Endothelial cell of umbilical vein (primary cell): ENCODE measurements at places on chromosomes 5 and 9. TPM values are rescaled to one million over a fixed set of nuclear protein-coding genes. Genes with fewer than 3 reads are reported as not detected.

Gene KLF4
- 1.5 and 3.8 TPM in 2 replicates for total RNA-seq

Gene CDC20B
- total RNA-seq = 0.14 and 0.22 TPM in 2 replicates

Gene PCDHGA5
- total RNA-seq = 0.78 and 0.93 TPM in 2 replicates

Gene IL13
- not detected in 2 replicates for total RNA-seq

Gene THBS4
- not detected in 2 replicates for total RNA-seq

Gene C1QTNF3
- total RNA-seq = 1.6 and 2.0 TPM in 2 replicates

Gene IRX2
- total RNA-seq = not detected in 2 replicates

Gene CTXN3
- total RNA-seq = not detected in 2 replicates

Gene ABCA1
- 6.6 and 9.8 TPM in 2 replicates for total RNA-seq

Gene CD274
- total RNA-seq = 26.8 and 29.7 TPM in 2 replicates

Gene ALDH1A1
- 220 and 287 TPM in 2 replicates for total RNA-seq

Gene PLEKHG4B
- total RNA-seq = not detected in 2 replicates

Gene C7
- 0.29 TPM in 1 of 2 replicates, not detected in the other for total RNA-seq

Gene KIF4B
- 0.14 and 0.44 TPM in 2 replicates for total RNA-seq

Gene INSL4
- not detected in 2 replicates for total RNA-seq

Gene PITX1
- 0.42 and 6.0 TPM in 2 replicates for total RNA-seq

Gene SLC6A7
- total RNA-seq = not detected in 2 replicates

Gene HMMR
- total RNA-seq = 26.0 and 31.0 TPM in 2 replicates

Gene ZNF454
- total RNA-seq = 0.55 TPM in 1 of 2 replicates, not detected in the other
